Central memory CD4-positive, alpha-beta T cell (primary cell): ENCODE measurements at places on chromosomes 16 and 17.

DNA sequence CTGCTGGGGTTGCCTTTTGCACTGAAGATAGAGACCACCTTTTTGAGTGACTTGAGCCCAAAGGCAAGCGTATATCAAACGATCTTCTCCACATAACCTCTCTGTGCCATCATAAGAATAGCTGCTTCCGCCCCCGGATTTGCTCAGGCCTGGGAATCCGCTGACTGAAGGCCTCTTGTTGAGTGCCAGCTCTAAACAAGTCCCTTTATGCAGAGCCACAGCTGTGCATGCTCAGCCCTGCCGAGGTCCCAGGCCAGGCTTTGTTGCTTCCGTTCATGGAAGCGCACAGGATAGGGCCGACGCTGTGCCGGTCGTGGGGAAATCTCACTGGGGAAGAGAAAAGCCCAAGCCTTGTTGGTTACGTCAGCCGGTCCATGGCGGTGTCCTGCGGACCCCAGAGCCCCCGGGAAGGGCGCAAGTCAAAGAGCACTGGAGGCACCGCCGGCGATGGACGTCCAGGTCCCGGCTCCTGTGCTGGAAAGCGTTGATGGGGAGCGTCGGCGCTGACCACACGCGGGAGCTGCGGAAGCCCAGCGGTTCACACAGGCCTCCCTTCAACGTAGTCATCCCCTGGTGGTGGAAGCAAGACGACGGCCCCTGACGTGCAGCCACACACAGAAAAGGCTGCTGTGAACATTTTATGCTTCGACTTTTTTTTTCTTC, 23.5 kb upstream of the RPL13 start:
- DNase-seq = no peak

DNA sequence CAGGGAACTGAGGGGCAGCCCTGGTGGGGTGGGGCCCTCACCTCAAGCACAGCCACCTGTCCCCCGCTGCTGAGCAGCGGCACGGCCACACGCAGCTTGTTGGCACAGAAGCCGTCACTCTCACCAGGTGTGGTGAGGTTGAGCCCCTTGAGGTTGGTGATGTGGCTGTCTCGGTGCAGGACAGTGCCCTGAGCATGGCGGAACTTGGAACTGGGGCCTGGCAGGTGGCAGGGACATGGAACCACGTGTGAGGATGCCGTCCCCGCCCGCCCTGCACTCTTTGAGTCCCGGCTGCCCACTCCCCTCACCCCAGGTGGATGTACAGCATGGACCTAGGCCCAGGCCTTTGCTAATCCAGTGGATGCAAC, 9.7 kb upstream of the VASN start:
- no peak for DNase-seq

GRCh38 chr17:13508896-13509295, 92.8 kb downstream of the HS3ST3A1 start:
- no peak for DNase-seq

- DNase-seq = peak; percentile 33
Measured at GRCh38 chr17:80970044-80970761, 21.4 kb upstream of the CHMP6 start.

DNA sequence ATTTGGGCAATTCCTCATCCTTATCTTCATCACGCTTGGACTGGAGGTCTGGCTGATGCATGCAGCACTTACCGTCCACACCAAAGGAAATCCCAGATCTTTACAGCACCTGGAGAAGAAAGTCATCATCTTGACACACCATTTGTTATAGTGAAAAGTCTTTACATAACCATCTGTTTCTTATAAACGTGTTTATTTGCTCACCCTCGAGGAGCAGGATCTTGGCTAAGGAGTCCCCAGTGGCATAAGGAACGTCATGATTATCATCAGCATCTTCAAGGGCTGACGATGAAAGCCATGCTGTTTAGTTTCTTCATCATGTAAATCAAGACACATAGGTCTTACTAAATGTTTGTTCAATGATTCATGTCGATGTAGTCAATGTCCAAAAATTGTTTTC, 248.8 kb upstream of the ELAC2 start:
- no peak for DNase-seq

GRCh38 chr16:47719713-47720112, 258.6 kb downstream of the PHKB start:
- DNase-seq = no peak
